ENCODE measurements at places on chromosomes 16 and 17.

GRCh38 chr16:12166271-12166670 lies 189.7 kb downstream of the SNX29 start:
- no peak for DNase-seq

GRCh38 chr17:66945147-66945835 lies 19.2 kb upstream of the CACNG4 start:
- no peak for DNase-seq

- DNase-seq, result no peak
These were observed 694 bp upstream of the TBCD start for GRCh38 chr17:82751171-82751570.

- DNase-seq, result no peak
These were observed 271.9 kb upstream of the PMFBP1 start for GRCh38 chr16:72443809-72444208.

DNA sequence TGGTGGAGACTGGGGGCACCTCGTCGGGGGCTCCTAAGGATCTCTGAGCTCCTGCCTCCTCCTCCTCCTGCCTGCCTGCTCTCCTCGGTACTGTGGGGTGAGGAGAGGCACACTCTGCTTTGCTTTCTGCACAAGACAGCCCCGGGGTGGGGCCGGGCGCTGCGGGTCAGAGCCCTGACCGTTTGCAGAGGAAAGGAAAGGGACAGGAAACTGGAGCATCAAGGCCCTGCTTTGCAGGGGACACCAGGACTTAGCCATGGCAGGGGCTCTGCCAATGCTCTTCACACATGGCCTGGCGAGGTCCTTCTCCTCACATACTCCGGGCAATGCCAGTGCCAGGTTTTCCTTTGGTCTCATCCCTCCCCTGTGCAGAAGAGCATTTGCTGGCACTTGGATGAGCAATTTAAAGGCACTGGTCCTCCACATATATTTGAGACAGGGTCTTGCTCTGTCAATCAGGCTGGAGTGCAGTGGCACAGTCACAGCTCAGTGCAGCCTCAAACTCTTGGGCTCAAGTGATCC lies 23.8 kb upstream of the DOC2B start:
- DNase-seq, result no peak

DNA sequence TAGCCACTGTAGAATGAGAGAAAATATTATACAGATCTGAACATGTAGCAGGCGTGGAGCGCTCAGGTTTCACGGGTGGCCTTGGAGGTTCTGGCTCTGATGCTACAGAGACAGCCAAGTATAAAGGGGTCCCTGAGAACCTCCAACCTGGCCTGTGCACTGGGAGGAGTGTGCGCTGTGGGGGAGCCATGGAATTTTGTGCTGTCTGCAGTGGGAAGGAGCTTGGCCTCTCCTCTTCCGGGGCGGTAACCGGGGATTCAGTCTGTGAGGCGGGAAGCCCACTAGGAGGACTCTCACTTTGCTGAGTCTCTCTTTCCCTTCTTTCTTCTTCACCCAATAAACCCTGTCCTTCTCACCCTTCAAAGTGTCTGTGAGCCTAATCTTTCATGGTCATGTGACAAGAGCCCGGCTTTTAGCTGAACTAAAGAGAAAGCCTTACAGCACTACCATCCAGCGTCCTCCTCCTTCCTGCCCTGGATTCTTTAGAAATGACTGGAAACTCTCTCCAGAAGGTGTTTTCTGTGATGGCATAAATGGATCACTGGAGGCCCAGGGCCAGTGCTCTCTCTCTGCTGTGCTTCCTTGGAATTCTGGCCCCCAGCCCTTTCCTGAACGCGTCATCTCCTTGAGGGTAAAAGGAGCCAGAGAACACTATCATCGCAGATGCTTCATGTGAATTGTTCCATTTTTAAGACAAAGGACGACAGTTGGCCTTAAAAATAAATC lies 232.1 kb upstream of the CACNG5 start:
- DNase-seq, result no peak

GRCh38 chr17:77857306-77857555 lies 101.3 kb upstream of the TNRC6C start:
- no peak for DNase-seq

All from D721Med (cell line).